A673 (cell line): ENCODE measurements at places on chromosomes 7 and 10. TPM values are rescaled to one million over a fixed set of nuclear protein-coding genes. Genes with fewer than 3 reads are reported as not detected.

Gene STAG3
- 1.2 and 2.4 TPM in 2 replicates for total RNA-seq

DNA sequence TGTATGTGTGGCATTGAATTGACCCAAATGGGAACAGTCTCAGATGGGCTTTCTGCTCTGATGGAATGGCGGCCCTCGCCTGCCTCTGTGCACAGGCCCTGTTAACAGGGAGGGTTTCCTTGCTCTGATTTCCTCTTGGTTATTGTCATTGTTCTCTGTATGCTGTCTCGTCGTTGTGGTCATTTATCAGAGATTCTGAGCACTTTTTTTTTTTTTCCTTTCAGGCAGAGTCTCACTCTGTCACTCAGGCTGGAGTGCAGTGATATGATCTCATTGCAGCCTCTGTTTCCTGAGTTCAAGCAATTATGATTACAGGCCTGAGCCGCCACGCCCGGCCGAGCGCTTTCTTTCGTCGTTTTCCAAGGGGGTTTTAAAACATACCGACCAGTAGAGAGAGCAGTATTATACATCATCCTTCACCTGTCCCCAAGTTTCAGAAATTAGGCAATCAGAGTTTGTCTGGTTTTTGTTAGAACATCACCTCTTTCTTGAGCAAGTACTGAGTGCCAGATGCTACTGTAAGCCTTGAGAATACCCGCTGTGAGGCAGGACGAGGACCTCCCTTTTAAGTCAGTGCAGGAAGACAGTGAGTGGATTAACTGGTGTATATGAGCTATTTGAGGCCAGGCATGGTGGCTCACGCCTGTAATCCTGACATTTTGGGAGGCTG is 6.5 kb downstream of the CHST12 start:
- peak; percentile 33 for DNase-seq

Gene SGMS1
- 13.0 and 13.2 TPM in 2 replicates for total RNA-seq

DNA sequence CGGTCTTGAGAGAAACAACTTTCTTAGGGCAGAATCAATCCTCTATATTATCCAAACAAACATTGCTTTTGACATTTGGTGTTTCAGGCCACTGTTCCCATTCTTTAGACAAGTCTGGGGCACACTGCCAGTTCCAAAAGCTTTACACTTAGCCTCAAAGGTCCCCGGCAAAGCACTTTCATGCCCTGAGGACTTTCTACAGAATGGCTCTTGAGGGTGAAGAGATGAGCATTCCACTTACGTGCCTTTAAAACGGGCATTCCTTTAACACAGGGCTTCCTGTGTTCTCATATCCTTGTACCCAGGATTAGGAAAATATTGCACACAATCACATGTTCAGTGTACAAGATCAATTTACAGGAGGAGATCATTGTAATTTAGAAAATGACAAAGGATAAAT is 13.1 kb upstream of the TMEM213 start:
- no peak for DNase-seq
